Stimulated activated CD4-positive, alpha-beta T cell treated with anti-CD3 and anti-CD28 coated beads, Interleukin-4, amount 100 ng/mL, for 48 hours (primary cell): ENCODE measurements at places on chromosomes 16 and 17.

- no peak for DNase-seq
These were observed 12.5 kb downstream of the TSR1 start for GRCh38 chr17:2323629-2324314.

DNA sequence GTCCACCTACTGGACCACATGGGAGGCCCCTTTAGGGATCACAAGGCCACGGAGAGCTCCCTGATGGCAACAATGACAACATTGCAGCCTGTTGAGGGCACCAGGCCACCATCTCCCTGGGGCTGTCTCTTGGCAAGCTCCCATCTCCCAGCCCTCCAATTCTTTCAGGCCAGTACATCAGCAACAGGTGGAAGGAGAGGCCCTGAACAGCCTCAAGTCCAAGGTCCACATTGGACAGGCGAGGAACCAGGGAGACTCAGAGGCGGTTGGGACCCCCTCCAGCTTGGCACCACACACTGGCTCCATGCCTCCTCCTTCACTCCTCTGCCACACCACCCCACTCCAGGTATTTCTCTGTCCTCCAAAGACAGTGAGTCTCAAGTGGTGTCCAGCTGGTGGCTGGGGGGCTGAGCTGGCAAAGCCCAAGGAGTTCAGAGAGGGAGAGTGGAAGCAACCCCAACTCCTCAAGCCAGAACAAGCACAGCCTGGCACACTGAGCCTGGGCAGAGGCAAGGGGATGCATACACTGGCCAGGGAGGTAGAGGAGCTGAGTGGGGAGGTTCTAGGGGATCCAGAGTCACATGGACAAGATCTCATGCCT lies 1.3 kb upstream of the ACAP1 start:
- DNase-seq: no peak

GRCh38 chr17:81306898-81307510 lies 11.9 kb upstream of the SLC38A10 start:
- DNase-seq: no peak

DNA sequence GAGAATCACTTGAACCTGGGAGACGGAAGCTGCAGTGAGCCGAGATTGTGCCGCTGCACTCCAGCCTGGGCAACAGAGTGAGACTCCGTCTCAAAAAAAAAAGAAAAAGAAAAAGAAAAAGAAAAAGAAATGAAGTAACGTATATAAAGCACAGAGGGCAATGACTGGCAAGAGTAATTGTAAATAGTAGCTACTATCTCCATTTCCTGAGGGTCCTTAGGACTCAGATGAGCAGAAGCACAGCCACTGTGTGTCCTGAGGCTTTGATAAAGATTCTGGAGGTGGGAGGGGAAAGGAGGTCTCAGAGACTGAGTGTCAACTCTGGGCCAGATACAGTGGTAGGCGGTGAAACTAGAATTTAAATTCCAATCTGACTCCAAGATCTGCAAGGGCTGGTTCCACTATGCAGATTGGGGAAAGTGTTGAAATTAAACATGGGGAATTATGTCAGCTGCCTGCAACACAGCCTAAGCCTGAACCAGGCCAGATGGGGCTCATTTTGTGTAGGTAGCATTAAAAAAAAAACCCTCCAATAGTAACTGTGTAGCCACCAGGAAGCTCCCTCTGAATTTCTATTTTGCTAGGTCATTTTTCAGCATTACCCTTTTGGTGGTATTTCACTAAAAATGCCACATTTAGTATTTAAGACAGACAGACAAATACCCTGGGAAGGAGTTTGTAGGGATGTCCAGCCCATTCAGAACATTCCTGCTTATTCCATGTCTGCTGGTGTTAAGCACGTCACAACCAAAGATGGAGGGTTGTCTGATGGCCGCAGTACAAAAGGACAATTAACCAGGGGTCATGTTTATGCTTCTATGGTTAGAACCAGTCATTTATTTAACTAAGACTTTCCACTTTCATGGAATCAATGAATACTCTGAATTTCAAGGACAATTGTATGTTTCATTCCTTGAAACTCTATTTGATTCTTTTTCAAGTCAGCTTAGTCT lies 46.1 kb downstream of the TBX4 start:
- DNase-seq: no peak

DNA sequence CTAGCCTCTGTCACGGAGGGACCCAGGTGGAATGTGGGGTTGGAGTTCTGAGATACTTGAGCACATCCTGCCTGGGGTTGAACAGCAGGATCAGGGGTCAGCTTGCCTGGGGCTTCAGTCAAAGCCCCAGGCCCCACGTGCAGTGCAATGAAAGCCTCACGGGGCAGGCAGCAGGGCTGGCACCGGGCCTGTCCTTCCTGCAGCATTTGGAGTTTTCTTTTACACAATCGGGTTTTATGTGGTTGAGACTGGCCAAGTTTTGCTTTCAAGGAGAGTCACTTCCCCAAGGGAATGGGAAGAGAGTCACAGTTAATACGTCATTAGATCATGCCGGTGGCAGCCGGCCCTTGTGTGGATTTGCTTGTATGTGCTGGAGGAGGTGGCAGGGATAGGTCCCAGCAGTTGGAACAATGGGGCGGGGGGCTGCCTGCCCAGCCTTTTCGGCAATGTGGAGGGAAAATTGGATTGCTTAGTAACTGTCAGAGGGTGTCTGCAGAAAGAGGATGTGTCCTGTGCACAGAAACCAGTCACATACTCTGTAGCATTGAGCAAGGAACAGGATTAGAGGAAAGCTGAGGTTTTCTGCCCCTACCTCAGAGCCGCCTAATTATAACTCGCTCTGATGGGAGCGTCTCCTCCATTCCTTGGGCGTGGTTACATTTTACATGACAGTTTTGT lies 4.5 kb downstream of the RMI2 start:
- DNase-seq: no peak

DNA sequence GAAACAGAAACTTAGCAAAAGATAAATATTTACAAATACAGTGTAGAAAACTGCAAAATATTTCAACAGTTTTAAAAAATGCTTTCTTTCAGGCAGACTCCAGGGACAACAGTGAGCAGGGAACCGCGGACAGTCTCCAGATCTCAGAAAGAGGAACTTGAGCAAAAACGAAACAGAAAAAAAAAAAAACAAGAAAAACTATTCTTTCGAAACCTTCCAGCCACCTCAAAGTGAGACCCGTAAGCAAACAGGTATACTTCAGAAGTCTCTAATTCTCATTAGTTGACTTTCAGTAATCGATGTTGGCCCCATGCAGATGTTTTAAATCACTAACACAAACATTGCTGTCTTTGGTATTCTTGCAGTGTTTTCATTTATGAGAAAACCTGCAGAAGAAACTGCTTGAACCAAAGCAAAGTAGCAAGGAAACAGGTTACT lies 15.7 kb upstream of the CCL1 start:
- no peak for DNase-seq

- DNase-seq: no peak
These were observed 79.0 kb downstream of the NETO2 start for GRCh38 chr16:47064775-47065174.

- DNase-seq: no peak
These were observed 948 bp downstream of the LUC7L start for GRCh38 chr16:228151-228851.

DNA sequence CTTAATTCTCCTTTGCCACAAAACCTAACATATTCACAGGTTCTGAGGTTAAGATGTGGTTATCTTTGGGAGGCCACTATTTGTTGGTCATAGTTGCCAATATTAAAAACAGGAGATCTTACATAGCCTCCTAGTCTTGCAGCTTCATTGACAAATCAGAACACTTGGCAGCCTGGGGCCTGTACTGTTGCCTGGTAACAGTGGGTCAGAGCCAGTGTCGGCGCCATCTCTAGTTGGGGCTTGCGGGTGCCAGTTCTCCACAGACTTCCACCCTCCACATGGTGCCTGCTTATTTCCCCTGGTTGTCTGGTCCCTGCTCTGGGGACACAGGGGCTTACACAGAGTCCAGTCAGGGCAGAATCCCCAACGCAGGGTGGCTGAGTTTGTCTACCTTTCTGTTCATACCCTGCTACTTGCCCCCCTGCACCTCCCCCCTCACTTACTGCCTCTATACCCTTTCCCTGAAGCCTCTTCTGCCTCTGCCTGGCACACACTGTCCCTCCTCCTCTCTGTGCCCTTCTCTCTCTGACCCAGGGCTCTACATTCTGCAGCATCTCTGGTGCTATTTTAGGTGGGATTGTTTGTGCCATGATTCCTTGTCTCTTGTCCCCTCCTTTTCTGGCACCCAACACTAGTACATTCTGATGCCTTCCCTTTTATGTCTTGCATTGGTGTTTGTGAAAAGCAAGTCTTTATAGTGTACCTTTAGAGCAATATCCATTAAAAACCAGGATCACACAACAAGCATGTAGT lies 13.4 kb downstream of the EPN2 start:
- no peak for DNase-seq

- DNase-seq: no peak
These were observed 2.4 kb downstream of the ALKBH5 start for GRCh38 chr17:18185832-18186626.

- DNase-seq: no peak
These were observed 85.7 kb downstream of the MGAT5B start for GRCh38 chr17:76953946-76954345.
